ENCODE measurements at places on chromosomes 16 and 17.

- DNase-seq = peak; percentile 49
These were observed 50.7 kb downstream of the TANGO6 start for GRCh38 chr16:68893710-68894705.

DNA sequence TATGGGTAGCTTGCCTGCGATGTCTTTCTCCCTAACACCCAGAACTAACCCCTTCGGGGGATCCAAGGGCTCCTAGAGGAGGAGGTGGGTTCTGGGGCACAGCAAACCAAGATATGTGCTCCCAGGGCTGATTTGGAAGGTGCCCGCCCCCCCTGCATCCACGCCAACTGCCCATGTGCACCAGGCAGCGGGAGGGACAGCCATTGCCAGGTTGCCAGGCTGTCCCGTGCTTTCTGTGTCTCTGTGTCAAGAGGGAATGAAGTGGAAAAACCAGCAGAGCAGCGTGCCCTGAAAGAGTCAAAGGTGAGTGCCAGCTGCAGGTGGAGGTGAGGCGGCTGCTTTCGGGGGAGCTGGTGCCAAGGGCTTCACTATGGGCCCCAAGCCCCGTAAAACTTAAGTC, 6.4 kb downstream of the TEKT5 start:
- no peak for DNase-seq

DNA sequence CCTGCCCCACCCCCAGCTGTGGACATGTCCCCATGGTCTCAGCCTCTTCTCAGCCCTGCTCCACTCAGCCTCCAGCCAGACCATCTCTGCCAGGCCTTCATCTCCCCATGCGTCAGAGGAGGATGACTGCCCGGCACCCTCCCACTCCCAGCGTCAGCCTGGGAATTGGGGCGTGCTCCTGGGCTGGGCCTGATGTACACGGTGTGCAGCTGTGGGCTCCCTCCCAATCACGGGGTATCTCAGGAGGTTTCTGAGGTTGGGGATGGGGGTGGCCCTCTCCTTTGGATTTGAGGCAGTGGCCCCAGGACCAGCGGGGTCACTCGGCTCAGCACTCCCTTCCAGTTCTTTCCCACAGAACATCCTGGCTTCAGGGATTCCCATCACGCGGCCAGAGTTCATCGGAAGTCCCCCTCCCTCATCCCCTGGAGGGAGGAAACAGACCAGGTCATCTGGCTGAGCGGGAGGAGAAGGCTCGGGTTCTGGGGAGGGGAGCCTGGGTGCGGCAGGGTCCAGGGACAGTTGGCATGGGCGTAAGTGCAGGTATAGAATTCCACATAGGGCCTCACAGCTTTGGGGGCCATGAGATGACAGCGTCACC, 36.9 kb downstream of the SOCS3 start:
- no peak for DNase-seq

GRCh38 chr16:88566158-88566557, 4.0 kb upstream of the ZC3H18 start:
- no peak for DNase-seq

DNA sequence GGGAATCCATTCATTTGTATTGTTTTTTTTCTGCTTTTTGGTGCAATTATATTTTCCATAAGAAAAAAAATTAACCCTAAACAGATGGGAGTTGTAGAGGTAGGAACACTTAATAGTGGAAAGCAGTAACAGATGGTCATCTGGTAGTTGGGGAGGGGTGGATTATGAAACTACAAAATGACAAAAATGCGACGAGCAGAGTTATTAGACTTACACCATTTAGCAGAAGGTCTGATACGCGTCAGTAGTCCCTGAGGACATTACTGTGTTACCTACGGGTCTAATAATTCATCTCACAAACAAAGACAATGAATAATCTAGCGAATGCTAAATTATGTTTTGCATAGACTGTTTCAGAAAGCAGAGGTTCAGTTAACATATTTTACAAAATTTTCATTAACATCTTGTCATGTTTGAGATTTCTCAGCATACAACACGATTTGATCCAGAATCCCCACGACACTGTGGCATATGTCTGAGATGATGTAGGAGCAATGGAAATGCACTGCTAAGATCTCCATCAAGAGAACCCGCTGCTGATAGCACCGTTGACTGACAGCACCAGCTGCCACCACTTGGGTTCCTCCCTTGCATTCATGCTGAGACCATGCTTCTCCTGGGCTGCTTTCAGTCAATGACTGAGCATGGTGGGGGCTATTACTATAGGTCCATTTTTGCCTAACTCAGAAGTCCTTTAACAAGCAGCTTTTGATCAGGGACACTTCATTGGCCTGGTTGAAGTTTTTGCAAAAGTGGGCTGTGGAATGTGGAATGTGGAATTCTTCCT, 182.2 kb upstream of the CPHXL start:
- DNase-seq = no peak

DNA sequence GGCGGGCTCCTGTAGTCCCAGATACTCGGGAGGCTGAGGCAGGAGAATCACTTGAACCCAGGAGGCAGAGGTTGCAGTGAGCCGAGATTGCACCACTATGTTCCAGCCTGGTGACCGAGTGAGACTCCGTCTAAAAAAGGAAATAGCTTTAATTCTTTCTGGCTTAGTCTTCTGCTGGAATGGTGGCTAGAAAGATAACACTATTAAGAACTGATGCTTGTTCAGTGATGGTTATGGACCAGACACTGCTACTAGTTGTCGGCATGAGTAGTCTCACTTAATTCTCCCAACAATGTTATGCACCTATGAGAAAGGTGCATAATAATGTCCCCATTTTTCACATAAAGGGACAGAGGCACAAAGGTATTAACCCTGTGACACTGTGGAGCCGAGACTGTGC, 188.7 kb downstream of the HS3ST3A1 start:
- DNase-seq = no peak

GRCh38 chr17:35373984-35374765, 754 bp upstream of the SLFN11 start:
- DNase-seq = peak; percentile 71

DNA sequence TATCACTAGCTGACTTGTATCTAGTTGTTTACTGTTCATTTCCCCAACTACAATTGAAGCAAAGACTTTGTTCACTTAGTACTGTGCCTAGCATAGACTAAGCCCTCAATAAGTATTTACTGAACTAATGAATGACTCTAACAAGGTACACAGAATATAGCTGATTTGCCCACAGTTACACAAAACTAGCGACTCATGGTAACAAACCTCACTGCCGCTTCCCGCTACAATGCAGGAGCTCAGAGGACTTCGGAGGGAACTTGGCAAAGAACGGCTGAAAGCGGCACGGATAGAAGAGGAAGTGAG, 524 bp downstream of the EFTUD2 start:
- DNase-seq = no peak

GRCh38 chr17:40803617-40804082, 3.9 kb upstream of the KRT28 start:
- DNase-seq = peak; percentile 83

DNA sequence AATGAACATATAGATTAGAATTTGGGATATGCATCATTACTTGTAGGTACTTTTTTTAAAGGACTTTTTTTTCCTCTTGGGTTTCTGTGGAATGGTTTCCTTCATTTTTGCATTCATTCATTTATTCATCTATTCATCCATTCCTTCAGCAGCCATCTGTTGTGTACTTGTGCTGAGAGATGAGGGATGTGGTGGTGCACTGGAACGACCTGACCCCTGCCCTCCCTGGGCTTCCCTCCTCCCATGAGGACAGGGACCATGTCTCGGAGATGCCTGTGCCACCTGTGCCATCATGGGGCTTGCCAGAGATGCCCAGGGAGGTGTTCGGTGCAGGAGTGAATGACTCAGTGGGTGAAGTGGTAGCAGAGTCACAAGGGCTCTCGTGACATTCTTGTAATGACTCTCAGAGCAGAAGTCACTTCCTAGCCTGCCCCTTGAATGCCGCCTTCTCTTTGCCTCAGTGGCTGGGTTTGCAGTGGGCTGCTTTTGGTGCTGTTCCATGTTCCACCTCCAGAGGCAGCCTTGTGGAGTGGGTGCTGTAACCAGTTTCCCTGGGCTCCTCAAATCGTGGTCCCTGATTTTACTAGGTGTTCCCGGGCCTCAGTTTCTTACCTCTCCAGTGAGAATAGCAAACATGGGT, 43.9 kb downstream of the CLEC16A start:
- DNase-seq = no peak

DNA sequence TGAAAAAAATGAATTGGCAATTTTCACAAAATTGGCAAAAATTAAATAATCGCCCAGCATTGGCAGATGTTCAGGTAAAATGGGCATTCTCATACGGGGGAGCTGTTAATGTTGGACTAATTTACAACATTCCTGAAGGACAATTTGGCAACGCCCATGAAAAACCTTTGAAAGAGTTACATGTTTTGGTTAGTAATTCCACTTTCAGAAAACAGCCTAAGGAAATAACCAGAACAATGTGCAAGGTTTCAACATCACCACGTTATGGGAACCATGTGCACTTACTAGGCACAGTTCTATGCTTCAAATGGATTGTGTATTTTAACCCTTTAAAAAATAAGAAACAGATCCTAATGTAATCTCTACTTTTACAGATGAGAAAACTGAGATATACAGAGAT, 62.7 kb downstream of the CDYL2 start:
- no peak for DNase-seq

GRCh38 chr17:83083368-83084201, 4.2 kb downstream of the METRNL start:
- peak; percentile 81 for DNase-seq

- no peak for DNase-seq
These were observed 17.8 kb upstream of the TMEM219 start for GRCh38 chr16:29943846-29944799.

- DNase-seq = no peak
These were observed 34.9 kb downstream of the PECAM1 start for GRCh38 chr17:64355536-64356303.

GRCh38 chr17:79786930-79787643, 9.1 kb downstream of the CBX2 start:
- DNase-seq = no peak

DNA sequence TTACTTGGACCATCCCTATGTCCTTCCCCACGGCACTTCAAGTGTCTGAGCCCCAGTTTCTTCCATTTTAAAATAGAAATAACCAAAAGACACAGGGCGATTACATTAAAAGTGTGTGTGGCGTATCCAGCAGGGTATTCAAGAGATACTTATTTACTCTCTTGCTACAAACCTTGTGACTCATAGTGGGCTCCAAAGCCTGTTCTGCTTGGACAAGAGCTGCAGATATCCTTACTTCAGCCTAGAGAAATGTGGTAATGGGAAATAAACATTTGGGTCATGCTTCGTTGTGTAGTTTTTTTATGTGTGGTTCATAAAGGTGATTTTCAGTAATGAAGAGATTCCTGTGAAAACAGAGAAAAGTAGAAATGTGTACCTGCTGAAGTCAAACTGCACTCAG, 288.9 kb upstream of the CDH11 start:
- no peak for DNase-seq

DNA sequence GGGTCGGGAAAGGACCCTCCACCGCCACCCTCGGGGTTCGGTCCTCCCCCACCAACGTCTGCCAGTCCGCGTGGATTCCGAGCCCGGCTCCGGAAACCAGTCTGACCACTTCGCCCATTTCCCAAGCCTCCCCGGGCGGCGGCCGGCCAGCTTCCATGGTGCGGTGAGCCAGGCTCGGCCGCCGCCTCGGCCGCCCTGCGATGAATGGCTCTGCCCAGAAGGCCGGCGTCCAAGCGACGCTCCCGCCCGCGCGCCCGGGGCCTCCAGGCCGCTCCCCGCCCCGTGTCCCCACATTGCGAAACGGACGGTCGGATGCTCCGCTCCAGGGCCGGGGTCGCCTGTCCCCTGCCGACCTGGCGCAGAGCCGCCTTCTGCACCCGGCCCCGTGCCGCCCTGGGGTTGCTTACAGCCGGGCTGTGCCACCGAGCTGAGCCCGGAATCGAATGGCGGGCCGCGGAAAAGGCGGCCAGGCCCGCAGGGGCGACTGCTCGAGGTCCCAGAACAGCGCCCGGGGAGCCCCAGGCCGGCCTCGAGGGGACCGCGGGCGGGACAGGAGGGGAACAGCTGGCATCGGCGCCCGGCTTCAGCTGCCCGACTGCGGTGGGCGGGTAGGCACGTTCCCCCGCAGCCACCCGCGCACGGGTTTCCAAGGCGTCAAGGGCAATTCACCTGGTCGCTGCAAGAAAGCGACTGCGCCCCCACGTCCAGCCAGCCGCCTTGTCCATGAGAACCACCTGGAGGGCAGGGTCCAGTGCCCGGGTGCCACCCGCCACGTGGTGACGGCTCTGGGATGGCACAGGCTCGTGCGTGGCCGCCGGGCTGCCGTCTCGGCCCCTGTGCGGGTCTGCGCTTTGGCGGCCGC, 18.3 kb upstream of the CBX8 start:
- no peak for DNase-seq

DNA sequence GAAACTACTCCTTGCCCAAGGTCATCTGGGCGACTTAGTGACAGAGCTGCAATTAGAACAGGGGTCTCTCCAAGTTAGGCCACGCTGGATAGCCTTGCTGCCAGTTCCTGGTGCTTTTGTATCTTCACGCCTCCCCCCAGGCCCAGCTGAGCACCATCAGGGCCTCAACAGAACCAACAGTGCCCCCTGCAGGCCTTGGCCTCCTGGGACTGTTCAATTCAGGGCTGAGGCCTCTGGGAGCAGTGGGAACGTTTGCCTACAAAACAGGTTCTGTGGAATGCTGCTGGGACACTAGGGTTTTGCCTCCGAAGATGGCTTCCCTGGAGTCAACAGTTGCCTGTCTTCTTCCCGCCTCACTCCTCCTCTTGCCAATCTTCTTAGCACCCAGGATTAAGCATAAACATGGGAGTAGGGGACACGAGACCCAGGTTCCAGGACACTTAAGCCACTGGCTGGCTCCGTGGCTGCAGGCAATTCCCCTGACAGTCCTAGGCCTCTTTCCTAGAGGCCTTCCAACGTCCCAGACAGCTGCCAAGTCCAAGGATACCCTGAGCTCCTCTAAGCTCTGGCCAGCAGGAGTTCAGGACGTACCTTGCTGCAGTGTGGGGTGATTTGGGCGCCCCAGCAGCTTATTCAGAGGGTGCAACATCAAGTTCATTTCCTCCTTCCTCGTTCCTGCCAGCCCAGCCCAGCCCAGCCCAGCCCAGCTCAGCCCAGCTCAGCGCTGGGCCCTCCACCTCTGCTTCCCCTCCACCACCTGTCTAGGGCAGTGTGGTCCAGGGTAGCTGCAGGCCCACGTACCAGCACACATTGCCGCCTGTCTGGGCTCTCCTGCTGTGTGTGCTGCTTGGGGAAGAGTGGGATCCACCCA, 246.6 kb upstream of the RPL38 start:
- DNase-seq = peak; percentile 45

GRCh38 chr16:66539623-66540469, 10.1 kb downstream of the TK2 start:
- DNase-seq = no peak

- no peak for DNase-seq
These were observed 174.9 kb downstream of the VPS53 start for GRCh38 chr17:539766-540165.

DNA sequence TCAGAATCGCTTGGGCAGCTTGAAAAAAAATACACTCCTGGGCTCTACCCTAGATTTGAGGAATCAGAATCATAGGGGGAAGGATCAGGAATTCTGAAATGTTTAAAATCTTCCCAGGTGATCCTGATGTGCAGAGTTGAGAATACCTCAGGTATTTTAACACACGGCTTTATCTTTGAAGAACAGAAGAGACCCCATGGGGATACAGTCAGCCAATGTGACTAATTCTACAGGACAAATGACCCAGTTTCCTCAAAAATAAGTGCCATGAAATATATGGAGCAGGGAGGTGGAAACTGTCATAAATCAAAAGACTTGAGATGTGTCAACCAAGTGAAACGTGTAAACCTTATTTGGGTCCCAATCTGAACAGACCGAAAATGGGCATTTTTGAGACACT, 52.7 kb downstream of the CCDC42 start:
- no peak for DNase-seq

GRCh38 chr17:63095879-63096278, 129.8 kb downstream of the TANC2 start:
- no peak for DNase-seq

- DNase-seq = no peak
These were observed 169.0 kb downstream of the ENGASE start for GRCh38 chr17:79243603-79243990.

All from right forelimb (tissue), 1 donor.